Natural killer cell (primary cell): ENCODE measurements at places on chromosomes 5 and 9. TPM values are rescaled to one million over a fixed set of nuclear protein-coding genes. Genes with fewer than 3 reads are reported as not detected.

DNA sequence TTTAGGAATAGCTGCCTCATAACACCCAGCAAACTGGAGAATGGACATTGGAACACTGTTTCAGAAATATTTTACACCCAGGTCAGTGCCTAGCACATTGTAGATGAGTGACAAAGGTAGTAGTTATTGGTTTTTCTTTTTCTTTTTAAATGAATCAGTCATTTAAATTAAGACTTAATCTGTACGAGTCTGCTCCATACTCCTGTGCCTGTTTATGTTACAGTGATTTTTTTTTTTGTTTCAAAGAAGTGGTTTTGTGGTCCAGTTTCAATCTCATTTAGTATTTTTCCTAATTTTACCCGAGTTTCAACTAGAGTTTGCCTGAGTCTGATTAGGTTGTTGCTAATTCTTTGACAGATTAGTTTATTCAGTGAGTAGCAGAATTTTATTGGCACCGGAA lies 16.2 kb downstream of the LMNB1 start:
- DNase-seq = no peak

DNA sequence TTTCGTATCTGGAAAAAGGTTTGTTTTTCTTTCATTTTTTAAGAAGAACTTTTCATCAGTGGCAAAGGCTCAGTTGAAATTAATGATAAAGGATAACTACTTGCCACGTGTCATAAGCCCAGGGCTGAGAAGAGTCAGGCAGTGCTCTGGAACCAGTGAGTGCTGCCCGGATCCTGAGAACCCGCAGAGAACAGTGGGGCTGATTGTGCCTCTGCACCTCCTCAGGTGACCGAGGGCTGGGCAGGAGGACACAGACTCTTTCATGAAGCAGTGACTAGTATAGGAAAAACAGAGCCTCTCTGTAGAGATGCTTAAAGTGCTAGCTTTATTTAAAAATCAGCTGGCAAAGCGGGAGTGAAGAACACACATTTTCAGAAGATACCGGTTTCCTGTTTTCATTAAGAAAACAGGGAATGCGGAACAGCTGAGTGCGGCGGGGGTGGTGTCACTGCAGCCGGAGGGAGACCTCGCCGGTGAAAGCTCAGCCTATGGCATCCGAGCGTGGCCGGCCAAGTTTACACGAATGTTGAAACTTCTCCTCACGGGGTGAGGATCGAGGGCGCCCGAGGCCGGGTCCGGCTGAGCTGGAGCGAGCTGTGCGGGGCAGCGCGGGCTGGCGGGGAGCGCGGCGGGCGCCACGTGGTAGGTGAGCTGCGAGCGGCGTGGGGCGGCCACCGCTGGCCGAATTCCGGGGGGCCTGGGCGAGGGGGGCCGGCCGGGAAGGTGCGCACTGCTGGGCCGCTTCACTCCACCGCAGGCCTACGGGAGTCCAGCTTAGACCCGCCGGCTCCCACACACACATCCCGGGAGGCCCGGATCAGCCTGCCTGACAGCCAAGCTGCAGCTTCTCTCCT lies 134.7 kb upstream of the DMRT1 start:
- peak; percentile 34 for DNase-seq

DNA sequence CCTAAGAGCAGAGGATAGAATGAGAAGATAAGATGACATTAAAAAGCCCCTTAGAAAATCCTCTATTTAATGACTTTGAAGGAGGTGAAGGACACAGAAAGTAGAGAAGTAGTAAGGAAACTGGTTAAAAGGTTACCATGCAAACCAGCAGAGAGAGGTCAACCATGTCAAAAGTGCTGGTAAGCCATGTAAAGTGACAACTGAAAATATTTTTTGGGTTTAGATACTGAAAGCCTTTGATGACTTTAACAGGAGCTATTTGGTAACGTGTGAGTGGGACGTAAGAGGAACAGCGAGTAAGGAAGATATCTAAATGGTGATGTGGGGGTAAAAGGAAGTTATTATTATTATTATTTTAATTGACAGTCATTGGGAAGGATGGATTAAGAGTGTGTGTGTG lies 56.9 kb downstream of the MACIR start:
- DNase-seq = no peak

DNA sequence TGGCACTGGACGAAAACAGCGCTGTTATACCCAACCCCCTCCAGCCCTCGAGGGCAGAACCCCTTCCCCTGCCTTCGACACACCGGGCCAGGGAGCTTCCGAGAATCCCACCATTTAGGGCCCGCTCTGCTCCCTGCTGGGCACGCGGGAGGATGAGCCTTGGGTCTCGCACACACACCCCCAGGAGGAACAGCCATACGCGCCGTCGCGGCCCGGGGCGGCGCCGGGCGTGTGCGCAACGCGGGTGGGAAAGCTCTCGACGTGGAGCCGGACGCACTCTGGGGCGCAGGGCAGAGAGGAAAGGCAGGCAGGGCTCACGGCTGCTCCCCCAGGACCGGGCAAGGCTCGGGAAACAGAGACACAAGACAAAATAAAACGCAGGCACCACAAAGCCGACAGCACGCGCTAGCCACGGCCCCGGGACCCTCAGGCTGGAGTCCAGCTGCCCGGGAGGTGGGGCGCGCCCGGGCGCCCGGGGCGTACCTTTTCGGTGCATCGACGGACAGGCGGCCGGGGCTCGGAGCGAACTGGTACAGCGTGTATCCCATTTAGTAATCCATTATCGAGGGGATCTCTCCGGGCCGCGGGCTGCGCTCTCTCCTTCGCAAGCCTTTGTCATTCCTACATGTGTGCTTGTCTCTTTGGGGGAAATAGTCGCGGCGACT lies 789 bp downstream of the SEMA6A start:
- no peak for DNase-seq

DNA sequence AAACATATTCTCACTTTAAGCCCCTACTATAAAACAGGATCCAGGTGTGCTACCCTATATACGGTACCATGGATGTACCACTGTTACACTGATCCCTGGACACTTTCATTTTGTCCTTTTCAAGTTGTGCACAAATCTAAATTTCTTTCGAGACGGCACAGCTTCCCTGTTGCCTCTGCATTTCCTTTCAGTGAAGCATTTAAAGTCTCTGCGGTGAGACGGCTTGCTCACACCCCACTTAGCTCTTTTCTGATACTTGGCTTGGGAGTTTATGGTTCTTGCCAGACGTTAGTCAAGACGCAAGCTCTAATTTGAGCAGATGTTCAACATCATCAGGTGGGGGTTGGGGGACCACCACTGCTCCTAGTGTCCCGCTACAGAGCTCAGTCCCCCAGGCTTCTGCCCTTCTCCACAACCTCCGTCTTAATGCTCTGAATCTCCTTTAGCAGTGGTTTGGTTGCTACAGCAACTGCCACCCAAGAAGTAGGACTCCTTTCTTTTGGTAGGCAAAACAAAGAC lies 15.8 kb downstream of the F2RL2 start:
- no peak for DNase-seq

DNA sequence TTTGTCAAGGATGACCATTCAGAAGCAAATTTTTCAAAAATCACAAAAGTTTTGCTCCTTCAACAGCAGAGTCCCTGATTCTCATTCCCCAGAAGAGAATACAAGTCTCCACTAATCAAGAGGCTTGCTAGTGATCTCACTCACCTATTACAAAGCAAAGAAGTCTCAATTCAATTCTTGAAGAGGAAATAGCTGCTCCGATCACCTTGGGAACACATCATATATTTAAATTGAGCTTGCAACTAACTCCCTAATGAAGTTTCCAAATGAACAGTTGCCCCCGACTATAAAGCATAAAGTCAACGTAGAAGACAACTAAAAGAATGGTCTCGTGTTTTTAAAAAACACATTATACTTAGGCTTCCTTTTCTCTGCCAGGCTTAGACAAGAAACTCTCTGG lies 1.6 kb downstream of the LIFR start:
- no peak for DNase-seq

GRCh38 chr9:35553670-35554543 lies 51.2 kb upstream of the TESK1 start:
- DNase-seq = no peak

DNA sequence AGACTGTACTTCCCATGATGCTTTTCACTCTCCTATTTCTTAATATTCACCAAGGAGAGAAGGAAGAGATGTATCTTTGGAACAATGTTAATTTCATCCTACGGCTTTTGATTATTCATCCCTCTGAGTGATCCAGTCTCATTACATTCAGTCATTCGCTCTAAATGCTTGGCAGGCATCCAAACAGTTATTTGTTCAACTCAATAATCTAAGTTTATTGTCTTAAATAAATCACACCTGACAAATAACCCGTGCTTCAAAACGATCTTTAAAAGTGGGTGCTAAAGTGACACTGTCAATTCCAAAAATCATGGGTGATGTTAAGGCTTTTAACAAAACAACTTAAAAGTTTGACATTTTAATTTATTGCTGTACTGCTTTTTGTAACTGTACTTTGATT lies 233.1 kb downstream of the RASEF start:
- DNase-seq = no peak

DNA sequence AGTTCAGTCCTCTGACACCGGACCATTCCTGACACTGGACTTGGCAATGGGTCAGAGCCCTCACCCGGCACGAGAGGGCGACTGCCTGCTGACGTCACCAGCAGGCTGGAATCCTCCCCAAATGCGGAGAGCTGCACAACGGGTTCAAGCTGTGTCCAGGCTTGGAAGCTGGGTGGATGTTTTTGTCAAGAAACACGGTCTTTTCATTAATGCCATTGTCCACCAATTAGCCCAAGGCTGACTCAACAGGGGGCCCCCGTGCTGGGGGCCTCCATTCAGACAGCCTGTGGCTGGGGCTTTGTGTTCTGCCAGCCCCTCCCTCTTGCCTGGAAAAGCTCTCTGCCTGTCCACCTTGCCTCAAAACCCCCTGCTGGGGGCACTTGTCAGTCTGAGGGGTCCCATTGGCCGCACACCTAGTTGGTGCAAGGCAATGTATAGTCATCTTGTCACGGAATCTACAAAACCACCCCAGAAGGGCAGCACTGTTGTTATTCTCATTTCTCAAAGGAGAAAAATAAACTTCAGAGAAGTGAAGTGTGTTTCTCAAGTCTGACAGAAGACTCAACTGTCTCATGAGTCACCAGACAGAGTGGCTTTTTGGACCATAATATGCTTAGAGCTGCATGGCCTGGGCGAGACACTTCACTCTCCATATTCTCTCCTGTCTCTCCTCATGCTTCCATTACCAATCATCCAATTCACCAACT lies 24.6 kb downstream of the NDUFA8 start:
- DNase-seq = no peak

DNA sequence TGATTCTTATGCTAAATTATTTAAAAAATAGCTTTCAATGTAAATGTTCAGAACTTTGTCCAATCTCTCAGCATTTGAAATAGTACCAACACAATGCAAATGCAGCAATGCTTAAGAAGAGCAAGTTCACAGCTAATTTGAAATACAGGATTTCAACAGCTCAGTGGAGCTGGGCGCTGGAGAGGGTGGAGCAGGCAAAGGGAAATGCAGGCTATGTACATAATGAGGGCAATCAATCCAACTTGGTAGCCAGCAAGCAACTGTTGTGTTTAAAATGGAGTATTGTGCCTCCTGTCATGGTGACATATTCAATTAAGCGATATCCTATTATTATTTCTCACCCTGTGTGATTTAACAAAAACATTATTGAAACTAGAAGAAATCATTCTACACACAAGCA lies 568.8 kb downstream of the PSAT1 start:
- no peak for DNase-seq

GRCh38 chr5:170171811-170172210 lies 61.0 kb upstream of the C5orf58 start:
- no peak for DNase-seq

- no peak for DNase-seq
Observed at GRCh38 chr9:76150013-76150412, 244.2 kb downstream of the RFK start.

GRCh38 chr5:54491326-54491725 lies 26.2 kb upstream of the SNX18 start:
- DNase-seq = no peak

DNA sequence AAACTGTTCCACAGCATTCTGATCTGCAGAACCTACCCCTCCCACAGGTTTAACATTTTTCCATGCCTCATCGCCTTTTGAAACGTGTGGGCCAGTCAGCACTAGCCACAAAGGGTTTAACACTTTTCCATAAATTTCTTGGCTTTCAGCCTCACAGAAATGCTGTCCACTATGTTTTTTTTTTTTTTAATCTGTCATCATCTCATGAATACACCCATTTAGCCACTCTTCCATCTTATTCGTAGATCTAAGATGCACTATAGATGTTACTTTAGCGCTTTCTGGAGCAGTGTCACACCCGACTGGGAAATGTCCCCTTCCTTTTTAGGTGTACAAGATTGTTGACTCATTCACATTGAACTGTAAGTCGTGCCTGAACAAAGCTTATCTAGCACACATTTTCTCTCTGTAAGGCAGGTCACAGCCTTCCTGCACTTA lies 62.3 kb downstream of the GCNT1 start:
- DNase-seq = no peak

DNA sequence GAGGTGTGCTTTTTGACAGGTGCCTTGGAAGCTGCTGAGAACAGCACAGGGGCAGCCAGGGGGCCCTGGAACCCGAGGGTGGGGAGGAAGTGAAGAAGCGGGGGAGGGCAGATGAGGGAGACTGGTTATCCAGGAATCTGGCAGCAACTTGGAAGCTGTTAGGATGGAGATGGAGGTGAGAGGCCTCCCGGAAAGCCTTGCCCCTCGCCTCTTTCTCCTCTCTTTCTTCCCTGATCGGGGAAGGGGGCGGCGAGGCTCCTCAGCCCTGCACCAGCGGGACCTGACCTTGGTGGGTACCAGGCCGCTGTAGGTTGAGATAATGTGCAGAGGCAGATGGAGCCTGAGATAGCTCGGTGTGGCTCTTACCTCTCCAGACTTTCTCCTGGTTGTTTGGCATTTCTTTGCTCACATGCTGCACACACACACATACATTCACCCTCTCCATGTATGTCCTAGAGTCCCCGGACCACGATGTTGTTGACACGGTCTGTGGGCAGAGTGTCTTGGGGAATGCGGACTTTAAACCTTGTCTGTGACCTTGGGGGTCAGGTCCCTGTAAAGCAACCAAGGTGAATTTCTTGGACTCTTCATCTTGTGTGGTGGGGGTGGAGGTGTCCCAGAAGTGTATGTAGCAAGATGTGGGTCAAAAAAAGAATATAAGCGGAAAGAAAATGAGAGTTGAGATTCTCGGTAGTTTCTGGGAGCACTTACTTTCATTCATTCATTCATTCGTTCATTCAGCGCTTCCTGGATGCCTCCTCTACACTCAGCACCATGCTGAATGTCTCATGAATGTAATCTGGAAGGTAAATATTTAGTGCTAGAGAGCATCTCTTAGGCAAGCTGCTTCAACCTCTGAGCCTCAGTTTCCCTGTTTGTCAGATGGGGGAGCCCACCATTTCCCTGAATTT lies 1.6 kb downstream of the WWC1 start:
- DNase-seq = no peak

- DNase-seq = peak; percentile 69
Observed at GRCh38 chr5:149549461-149550267, 1.6 kb downstream of the CSNK1A1 start.

- DNase-seq = no peak
Observed at GRCh38 chr5:82748688-82749460, 328.3 kb downstream of the TMEM167A start.

GRCh38 chr5:83528439-83528769 lies 56.9 kb downstream of the VCAN start:
- DNase-seq = no peak

Gene MVB12B
- 7.8 TPM for total RNA-seq

Gene FAM169A
- total RNA-seq = 32.6 TPM

Gene CMYA5
- total RNA-seq = 0.93 TPM

Gene HARS1
- total RNA-seq = 73.8 TPM

Gene ACOT12
- not detected for total RNA-seq

Gene ZNF454
- total RNA-seq = not detected

Gene C5orf63
- total RNA-seq = 10.4 TPM

Gene LRRC19
- total RNA-seq = not detected

Gene PDGFRB
- 93.1 TPM for total RNA-seq

Gene TGFBI
- 6.7 TPM for total RNA-seq

Gene SH3PXD2B
- 0.25 TPM for total RNA-seq

Gene KIF4B
- total RNA-seq = not detected

Gene ANKRD18A
- 1.5 TPM for total RNA-seq
